Kidney glomerular epithelial cell (primary cell): ENCODE measurements at places on chromosomes 4 and X.
A peak's percentile ranks its signal among the peaks of the same experiment; 100 is the strongest.

DNA sequence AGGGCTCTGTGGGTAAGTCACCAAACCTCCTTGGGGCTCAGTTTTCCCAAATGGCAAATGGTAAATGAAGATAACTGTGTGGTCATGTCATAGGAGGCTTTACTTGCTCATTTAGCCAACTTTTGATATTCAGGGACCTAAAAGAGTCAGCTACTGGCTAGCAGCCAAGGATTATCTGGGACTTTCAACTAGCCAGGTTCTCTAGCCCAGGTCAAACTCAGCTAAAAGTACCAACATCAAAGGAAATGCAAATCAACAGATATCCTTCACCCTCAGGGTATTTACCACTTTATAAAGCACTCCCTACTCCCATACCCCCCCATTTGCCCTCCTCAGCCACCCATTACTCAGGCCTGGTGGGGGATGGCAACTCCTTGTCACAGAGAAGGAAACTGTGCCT, 7.5 kb downstream of the AMER1 start:
- DNase-seq: no peak

GRCh38 chr4:184968366-184968765, 49.9 kb upstream of the HELT start:
- no peak for DNase-seq

- DNase-seq: no peak
Observed at GRCh38 chr4:154473497-154473896, 18.1 kb downstream of the DCHS2 start.

DNA sequence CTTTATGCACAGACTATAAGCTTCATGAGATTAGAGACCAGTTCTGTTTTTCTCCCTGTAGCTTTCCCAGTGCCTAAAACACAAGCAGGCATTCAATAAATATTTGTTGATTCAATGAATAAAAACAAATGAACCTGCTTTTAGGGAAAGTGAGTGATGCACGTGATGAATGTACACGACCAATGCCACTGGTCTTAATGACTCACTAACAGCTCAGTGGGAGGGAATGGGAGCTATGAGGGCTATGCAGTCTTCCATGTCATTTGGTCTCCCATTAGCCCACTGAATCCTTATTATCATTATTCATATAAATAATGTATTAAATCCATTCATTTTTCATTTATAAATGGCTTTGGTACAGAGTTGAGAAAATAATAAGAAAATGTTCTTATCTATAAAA, 247.4 kb downstream of the FBXO8 start:
- DNase-seq: no peak

DNA sequence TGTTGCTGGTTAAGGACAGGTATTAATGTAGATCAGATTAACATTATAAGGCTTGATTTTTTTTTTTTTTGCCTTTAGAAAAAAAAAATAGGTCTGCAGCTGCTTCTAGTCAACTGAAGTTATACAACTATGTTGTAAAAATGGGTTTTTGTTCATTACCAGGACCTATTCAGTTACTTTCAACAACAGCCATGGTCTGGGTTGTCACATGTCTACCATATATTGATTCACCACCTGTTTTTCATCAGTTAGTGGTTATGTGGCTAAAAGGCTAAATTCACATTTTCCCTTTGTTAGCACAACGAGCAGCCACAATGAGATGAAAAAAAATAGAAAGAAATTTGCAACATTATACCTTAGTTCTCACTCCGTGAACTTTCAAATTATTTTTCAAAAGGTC, 45.5 kb downstream of the GLRB start:
- DNase-seq: no peak

- DNase-seq: no peak
Observed at GRCh38 chrX:129690435-129690834, 35.7 kb upstream of the APLN start.

GRCh38 chr4:152719801-152720556, 40.2 kb upstream of the TMEM154 start:
- no peak for DNase-seq

- DNase-seq: no peak
Observed at GRCh38 chrX:15843960-15844359, 10.7 kb downstream of the AP1S2 start.

- DNase-seq: peak; percentile 83
Observed at GRCh38 chr4:110484767-110485166, 8.8 kb downstream of the ENPEP start.

DNA sequence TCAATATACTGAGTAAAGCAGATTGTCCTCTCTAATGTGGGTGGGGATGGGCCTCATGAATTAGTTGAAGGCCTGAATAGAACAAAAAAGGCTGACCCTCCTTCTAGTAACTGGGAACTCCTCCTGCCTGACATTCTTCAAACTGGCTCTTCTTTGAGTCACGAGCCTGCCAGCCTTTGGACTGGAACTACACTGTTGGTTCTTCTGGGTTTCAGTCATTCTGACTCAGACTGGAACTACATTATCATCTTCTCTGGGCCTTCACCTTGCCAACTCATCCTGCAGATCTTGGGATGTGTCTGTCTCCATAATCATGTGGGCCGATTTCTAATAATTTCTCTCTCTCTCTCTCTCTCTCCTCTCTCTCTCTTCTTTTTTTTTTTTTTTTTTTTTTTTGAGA, 26.9 kb upstream of the CT47C1 start:
- no peak for DNase-seq

DNA sequence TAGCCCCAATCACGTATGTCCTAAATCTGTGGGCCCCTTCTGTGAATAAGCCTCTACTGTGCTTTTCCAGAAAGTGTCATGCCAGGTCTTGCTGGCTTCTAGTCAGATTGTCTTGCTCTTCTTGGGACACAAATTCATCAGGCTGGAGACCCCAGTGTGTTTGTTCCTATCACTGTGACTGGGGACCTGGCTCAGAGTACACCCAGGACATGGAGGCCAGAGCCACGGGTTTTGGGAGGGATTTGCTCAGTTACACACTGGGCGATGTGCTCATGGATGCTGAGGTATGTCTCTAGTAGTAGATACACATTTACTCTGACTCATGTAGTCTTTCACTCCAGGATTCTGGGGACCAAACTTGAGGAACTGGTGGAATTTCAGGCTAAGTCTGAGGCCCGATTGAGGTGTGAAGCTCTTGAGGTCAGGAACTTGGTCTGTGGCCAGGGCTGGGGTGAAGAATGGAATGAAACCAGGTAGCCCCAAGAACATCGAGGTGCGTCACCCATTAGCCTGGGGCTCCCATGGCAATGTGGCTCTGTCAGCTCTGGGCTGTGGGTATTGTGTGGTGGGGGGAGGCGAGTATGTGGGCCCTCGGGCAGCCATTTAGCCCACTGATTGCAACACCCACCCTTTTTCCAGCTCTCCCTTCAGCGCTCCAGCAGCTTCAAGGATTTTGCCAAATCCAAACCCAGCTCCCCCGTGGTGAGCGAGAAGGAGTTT, 7.7 kb downstream of the SASH3 start:
- DNase-seq: no peak

DNA sequence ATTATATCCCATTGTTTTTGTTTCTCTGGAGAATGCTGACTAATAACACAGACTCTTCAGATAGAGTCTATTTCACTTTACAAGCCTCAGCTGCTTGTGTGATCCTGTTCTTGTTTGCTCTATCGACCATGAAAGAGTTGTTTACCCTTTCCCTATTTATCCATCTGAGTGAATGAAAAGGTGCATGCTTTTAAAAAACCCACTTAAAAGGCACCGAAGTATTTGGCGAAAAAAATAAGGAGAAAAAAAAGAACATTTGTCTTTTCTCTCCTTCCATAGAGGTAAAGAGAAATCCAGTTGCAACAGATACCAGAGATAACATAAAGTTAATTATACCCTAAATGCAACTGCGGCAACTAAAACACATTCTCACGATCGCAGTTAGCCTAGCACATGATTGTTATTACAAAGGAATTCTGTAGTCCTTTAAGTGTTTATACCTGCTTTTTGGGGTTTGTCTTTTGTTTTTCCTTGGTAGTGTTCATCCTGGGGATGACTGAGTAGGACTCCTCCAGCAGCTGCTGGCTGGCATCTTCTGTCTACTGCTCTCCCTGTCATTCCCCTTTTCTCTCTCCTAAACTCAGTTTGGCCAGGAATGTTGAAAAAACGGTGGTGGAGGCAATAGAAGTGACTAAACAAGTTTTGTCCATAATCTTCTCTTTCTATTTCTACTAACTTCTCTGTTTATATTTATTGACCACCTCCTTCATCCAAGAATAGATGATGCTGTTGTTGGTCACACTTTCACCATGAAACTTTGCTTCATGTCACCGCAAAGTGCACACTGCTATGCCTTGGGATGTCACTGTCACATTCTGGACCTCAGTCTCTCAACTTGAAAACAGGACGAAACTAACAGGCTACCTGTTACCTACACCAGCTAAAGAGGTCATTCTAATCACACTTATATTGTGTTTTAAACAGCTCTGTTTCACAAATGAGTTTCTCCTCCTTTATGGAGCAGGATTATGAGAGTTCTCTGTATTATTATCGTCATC, 41.9 kb upstream of the FRAS1 start:
- DNase-seq: no peak

- DNase-seq: no peak
Observed at GRCh38 chr4:102569200-102569599, 68.0 kb downstream of the NFKB1 start.

DNA sequence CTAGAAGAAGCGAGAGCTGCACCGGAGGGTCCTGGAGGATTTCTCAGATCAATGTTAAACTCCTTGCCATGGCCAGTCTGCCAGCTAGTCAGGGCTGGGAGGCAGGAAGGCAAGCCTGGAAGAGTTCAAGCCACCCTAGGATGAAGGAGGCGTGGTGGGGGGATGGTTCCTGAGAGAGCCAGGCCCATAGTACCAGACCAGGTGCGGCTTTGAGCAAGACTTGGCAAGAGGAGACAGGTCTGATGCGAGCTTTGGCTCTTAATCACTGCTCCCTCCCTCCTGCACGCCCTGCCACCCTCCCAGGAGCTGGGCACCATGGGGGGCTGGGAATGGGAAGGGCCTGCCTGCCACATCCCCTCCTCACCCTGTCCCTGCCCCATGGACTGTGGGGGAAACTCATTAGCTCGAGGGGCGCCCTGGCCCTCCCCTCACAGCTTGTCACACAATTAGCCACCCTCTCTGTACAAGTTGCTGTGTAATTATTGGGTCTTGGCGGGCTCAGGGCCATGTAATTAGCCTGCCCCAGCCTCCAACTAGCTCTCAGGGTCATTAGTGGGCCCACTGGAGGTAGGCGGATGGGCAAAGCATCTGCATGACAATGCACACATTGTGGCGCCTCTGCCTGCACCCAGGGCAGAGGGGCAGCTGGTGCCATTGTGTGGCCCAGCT, 50.3 kb downstream of the EFNB1 start:
- no peak for DNase-seq

DNA sequence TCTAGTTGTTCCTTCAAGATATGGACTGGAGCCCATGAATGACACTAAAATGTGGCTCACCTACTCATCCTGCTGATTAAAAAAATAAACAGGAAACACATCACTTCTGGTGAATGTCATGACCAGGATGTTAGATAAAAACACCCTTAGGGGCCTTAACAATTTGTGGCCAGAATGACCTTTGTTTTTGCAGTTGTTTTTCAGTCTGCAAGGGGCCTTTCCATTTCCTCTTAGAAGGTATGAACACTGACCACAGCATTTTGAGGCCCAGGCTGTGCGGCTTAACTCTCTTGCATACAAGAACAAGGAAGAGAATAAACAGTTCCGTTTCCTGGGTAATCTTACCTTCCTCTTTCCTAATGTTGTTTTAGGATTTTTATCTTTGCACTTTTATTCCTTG, 113.2 kb downstream of the IL1RAPL2 start:
- DNase-seq: no peak

DNA sequence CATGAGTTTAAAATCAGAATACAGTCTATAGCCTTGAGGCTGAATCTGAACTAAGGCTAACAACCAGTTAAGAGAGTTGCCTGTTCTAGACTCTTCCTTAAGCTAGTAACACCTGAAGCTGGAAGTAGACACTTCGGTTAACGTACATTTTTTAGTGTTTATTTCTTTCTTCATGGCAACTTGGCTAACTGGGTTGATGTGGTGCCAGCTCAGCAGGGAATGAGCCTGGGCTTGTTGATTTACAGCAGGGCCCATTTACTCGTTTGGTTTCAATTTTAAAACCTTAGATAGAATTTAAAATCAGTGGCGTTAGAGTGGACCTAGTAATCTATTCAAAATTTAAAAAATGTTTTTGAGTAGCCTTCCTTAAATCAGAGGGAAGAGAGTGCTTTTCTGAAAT, 137.6 kb upstream of the ESX1 start:
- DNase-seq: no peak

DNA sequence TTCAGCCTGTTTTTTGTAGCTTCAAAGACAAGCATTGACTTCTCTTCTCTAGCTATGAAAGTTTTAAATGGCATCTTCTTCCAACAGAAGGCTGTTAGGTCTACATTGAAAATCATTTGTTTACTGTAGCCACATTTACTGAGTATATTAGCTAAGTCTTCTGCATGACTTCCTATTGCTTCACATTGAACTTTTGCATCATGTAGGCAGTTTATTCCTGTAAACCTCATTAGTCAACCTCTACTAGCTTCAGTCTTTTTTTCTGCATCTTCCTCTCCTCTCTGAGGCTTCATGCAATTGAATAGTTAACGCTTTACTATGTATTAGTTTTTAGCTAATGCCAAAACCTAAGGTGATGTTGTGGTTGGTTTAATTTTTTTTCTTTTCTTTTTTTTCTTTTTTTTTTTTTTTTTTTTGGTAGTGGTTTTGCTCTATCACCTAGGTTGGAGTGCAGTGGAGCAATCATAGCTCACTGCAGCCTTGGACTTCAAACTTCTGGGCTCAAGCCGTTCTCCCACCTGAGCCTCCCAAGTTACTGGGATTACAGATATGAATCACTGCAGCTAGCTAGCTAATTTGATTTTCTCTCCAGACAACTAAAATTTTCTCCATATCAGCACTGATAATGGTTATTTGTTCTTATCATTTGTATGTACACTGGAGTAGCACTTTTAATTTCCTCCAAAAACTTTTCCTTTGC, 3.4 kb downstream of the UGT2A3 start:
- no peak for DNase-seq

- DNase-seq: peak; percentile 89
Observed at GRCh38 chr4:177699365-177700213, 257.4 kb upstream of the AGA start.

GRCh38 chr4:161540265-161540664, 623.5 kb downstream of the FSTL5 start:
- no peak for DNase-seq

DNA sequence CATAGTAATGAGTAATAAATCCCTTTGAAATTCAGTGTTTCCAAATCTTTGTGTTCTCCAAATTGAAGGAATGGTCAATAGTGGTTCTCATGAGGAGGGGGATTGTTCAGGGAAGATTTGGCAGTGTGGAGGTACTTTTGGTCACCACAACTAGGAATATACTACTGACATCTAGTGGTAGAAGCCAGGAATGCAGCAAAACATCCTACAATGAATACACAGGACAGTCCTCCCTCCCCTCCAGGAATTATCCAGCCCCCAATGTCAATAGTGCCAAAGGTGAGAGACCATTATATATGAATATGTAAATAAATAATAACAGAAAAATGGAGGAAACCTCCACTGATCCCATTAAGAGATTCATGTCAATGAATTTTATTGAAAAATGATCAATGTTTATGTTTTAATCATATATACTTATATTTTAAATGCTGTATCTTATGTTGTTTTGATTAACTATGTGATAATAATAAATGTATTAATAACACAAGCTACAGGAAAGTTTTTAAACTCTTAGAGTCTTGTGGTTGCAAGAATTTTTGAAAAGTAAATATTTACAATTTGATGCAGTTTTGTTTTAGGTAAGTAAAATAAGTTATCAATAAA, 14.4 kb upstream of the FAM9A start:
- peak; percentile 17 for DNase-seq

GRCh38 chr4:76278583-76278982, 27.1 kb downstream of the FAM47E start:
- DNase-seq: no peak
